Globus pallidus (tissue), 1 donor: ENCODE measurements at places on chromosomes 6 and 20.

DNA sequence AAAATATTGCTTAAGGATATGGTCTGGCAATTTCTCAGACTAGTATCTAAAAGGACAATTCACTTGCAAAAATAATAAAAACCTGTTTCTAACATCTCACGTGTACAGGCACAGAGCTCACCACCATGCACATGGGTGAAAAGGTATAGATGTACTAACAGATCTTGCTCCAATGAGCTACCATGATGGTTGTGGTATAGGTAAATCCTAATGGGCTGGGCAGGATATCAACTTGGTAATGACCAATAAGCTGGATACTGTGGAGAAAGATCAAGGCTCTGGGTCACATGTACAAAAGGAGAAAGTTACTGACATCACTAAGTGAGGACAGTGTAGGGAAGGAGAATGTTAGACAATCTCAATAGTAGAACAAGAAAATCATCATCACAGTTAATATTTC is 111.0 kb upstream of the NUP153 start:
- DNase-seq = no peak

GRCh38 chr20:17771206-17772004 is 71.6 kb downstream of the BANF2 start:
- DNase-seq = no peak

DNA sequence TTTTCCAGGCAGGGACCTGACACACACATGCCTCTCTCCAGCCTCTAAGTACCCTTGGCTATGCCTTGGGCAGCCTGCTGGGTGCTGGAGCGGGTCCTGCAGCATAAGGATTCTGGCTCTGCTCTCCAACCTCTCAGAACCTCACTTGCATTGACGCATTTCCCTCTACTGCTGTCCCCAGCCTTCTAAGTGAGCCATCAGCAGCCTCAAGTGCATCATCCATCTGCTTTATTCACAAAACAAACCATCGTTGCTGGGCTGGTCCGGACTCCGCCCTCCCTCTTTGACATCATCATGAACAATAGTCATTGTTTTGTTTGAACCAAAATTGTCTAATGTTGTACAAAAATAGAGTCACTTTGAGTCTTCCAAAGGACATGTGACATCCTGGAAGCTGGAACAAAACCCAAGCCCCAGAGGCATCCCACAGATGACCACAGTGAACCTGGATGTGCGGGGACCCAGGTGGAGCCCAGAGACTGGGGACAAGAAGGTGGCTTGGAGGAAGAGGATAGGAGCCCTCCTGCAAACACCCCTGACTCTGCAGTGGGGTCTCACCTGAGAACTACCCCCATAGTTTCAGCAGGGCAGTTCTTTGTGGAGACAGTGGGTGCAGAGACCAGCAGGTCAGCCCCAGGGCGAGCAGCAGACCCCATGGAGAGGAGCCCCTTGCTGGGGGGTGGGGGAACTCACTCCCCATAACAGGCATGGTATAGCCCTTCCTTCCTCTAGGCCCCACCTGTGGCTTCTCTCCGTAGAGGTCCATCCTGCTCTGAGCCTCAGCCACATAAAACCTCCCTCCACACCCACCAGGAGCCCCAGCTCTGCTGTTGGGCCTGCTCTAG is 230.1 kb downstream of the SYNDIG1 start:
- peak; percentile 85 for DNase-seq

- no peak for DNase-seq
These were observed 948 bp upstream of the DNAJC5 start for GRCh38 chr20:63893999-63894357.

- DNase-seq = no peak
These were observed 30.0 kb downstream of the VSTM2L start for GRCh38 chr20:37932919-37933318.

DNA sequence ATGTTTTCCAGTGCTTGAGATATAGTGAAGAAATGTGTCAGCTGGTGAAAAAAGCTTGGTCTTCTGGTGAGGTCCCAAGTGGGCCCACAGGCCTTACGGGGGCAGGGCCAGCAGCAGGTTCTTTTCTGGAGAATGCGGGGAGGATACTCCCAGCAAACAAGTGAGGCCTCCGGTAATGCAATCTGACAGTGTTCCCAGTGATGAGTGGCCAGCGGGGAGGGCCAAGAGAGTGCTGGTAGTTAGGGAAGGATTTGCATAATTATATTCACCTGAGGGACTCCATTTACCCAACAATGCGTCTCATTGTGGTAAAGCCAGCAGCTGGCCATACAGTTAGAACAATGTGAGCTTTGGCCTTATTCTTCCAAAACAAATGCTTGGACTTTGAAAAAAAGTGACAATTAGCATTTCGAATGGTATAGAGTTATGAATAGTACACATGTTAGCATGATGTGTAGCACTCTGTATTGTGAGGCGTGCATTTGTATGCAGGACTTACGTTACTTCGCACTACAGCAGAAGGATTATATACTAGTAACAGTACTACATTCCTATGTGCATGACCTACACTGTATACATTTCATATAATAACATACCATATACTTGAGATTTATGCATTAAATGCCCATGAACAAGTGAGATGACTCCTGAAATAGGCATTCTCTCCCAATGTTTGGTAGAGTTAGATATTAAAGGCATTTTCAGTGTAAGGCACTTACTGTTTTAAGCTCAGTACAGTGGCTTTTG is 69.8 kb downstream of the MYB start:
- DNase-seq = no peak

GRCh38 chr20:41422953-41423352 is 56.3 kb upstream of the EMILIN3 start:
- no peak for DNase-seq

- DNase-seq = no peak
These were observed 39.8 kb upstream of the HBS1L start for GRCh38 chr6:135094403-135094821.
